Ovary (tissue), 10 donors: ENCODE measurements at places on chromosomes 4 and X. TPM values are rescaled to one million over a fixed set of nuclear protein-coding genes. Genes with fewer than 3 reads are reported as not detected.
A peak's percentile ranks its signal among the peaks of the same experiment; 100 is the strongest.

Gene HHIP
- polyA plus RNA-seq = 1.1 TPM

DNA sequence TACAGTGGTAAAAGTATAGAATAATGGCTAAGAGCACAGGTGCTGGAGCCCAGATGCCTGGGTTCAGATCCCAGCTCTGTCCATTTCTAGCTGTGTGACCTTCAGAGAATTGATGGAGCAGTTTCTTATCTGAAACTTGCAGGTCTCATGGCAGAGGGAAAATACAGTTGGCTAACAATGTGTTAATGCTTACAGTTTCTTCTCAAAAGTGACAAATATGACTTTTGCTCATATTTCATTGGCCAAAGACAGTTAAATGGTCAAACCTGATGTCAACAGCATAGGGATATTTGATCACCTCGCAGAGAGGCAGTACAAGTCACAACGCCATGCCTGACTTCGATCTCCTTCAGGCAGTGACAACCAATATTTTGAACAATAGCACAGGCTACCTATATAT lies 60.2 kb upstream of the LCORL start:
- no peak overlapping the region for H3K4me3 ChIP-seq
- DNase-seq = no peak
- H3K27me3 ChIP-seq = no peaks in the 10 kb centered on the region

DNA sequence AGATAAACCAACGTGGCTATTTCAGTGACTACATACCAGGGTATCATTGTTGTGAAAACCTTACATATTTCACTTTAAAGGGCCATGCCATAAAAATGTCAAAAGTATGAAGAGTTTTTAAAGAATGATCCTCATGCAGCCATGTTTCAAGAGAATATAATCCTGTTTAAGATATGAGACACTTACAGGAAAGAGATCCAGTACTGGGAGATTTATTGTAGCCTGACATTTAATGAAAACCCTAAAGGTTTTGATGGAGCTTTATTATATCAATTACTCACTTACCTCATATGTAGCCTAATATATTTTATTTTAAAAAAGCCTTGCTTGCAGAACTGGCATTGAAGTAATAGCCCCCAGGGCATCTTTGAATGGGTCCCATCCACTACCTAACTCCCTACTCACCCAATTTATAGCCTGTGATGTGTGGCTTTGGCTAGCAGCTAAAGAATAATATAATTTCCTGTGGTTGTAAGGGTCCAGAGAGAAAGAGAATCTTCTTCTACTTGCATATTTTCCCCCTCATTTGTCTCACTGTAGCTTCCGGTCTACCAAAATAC lies 7.7 kb upstream of the GABRG1 start:
- no peak overlapping the region for H3K27ac ChIP-seq
- no peaks in the 10 kb centered on the region for H3K27me3 ChIP-seq
- H3K4me3 ChIP-seq = no peak overlapping the region
- no peaks in the 10 kb centered on the region for H3K36me3 ChIP-seq
- no peaks in the 10 kb centered on the region for H3K4me1 ChIP-seq
- no peak for DNase-seq

DNA sequence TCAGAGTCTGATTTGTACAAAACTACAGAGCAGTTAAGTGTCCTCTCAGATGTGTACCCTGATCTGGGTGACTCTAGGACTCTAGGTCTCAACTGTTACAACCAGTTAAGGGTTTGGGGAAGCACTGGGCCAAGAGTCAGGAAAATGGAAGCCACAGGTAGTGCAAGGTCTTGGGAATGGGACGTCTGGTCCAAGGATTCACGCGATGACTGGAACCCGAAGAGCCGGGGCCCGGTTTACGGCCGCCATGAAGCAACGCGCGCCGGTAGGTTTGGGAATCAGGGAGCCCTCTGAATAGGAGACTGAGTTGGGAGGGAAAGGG lies 321 bp upstream of the HPRT1 start:
- no peaks in the 10 kb centered on the region for H3K36me3 ChIP-seq
- no peak overlapping the region for H3K27ac ChIP-seq
- no peaks in the 10 kb centered on the region for H3K27me3 ChIP-seq
- no peak for DNase-seq
- no peaks in the 10 kb centered on the region for H3K4me1 ChIP-seq

GRCh38 chrX:147180886-147181285 lies 366.3 kb upstream of the CXorf51A start:
- H3K36me3 ChIP-seq = no peaks in the 10 kb centered on the region
- H3K27me3 ChIP-seq = no peaks in the 10 kb centered on the region
- no peak for DNase-seq
- H3K4me1 ChIP-seq = no peaks in the 10 kb centered on the region

DNA sequence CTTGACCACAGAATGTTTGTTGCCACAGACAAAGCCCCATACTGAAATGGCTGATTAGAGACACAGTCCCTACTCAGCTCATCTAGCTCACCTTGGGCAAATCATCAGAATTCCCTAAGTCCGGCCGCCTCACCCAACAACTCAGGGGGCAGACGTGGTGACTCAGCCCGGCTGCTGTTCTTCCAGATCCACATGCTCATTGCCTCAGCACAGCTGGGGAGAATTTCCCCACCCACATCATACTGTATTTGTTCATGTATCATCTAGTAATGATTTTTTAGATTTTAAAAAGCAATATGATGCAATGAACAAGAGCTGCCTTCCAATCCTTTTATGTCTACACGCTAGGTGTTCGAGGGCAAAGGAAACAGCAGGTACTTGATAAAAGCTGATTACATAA lies 333.8 kb upstream of the TENM3 start:
- H3K36me3 ChIP-seq = no peaks in the 10 kb centered on the region
- DNase-seq = no peak
- H3K27me3 ChIP-seq = no peaks in the 10 kb centered on the region
- no peaks in the 10 kb centered on the region for H3K4me1 ChIP-seq
- no peak overlapping the region for H3K27ac ChIP-seq

DNA sequence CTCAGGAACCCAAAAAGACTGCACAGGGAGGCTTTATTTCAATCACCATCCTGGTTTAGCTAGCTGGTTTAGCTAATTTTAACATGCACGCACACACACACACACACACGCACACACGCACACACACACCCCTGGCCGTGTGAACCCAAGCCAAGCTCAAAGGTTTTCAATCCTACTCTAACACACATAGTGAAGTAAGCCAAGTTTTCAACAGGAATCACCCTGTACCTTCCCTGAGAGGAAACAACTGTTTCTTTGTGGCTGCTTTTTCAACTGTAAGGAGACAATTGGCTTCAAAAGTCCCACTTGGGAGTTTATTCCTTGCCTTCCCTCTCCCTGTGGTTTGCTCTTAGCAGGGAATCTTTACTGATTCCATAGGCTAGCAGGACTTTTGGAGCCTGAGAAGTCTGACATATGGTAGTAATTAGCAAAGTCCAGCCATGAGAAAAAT lies 98.9 kb upstream of the BMP3 start:
- DNase-seq = peak; percentile 20
- H3K36me3 ChIP-seq = no peaks in the 10 kb centered on the region
- no peak overlapping the region for H3K4me3 ChIP-seq
- H3K27ac ChIP-seq = no peak overlapping the region

DNA sequence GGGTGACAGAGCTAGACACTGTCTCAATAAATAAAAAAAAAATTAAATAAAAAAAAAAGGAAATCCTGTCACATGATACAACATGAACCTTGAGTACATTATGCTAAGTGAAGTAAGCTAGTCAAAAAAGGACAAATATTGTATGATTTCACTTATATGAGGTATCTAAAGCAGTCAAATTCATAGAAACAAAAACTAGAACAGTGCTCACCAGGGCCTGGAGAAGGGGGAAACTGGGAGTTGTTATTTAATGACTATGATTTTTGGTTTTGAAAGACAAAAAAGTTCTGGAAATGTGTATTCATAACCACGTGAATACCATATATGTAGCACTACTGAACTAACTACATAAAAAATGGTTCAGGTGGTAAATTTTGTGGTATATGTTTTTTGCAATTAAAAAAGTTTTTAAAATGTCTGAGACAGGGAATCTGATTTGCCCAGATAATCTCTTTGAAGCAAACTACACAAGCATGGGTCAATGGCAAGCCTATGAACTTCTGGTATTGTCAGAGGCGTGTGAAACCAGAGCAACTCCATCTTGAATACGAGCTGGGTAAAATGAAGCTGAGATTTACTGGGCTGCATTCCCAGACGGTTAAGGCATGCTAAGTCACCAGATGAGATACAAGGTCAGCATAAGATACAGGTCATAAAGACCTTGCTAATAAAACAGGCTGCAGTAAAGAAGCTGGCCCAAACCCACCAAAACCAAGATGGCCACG lies 42.3 kb downstream of the ANAPC10 start:
- no peaks in the 10 kb centered on the region for H3K27me3 ChIP-seq
- H3K4me3 ChIP-seq = no peak overlapping the region
- DNase-seq = no peak
- H3K36me3 ChIP-seq = no peaks in the 10 kb centered on the region
- H3K4me1 ChIP-seq = no peaks in the 10 kb centered on the region
- no peak overlapping the region for H3K27ac ChIP-seq

Gene CCDC158
- 0.02 TPM for polyA plus RNA-seq

DNA sequence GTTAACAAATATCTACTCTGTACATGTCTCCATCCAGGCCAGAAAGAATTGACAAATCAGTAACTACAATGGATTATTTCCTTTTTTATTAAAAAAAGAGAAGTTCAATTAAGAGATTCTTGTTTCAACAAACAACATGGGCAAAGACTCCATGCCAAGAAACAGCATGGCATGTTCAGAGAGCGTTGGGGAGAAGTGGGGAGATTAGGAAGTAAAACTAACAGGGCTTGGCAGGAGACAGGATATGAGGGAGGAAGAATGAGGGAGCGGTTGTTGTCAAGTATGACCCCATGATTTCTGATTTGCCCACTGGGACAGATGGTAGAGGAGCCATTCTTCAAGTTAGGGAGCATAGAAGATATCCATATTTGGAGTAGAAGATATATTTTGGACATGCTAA lies 128.4 kb downstream of the RNF150 start:
- no peaks in the 10 kb centered on the region for H3K27me3 ChIP-seq
- H3K36me3 ChIP-seq = no peaks in the 10 kb centered on the region
- peaks cover 9% of the 10 kb centered on the region for H3K4me1 ChIP-seq
- no peak overlapping the region for H3K4me3 ChIP-seq

- H3K27me3 ChIP-seq = no peaks in the 10 kb centered on the region
- peaks cover 2% of the 10 kb centered on the region for H3K4me1 ChIP-seq
- H3K27ac ChIP-seq = no peak overlapping the region
- no peaks in the 10 kb centered on the region for H3K36me3 ChIP-seq
- H3K4me3 ChIP-seq = no peak overlapping the region
These were observed 54.9 kb downstream of the STOX2 start for GRCh38 chr4:183960046-183960420.

DNA sequence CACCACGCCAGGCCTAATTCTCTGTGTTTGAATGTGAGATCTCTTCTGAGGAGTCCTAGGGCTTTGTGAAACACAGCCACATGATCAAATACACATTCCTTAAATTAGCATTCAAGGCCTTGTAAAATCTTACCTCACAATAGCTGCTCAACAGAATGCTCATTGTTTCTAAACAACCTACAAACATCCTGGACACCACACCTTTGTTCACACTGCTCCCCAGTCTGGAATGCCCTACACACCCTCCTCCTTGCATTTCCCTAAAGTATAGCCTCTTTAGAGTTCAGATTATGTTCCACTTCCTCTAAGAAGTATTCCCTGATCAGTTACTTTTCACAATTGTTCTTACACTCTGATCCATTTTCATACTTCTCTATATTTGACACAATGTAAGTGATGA lies 110.6 kb downstream of the AGTR2 start:
- no peaks in the 10 kb centered on the region for H3K4me1 ChIP-seq
- no peaks in the 10 kb centered on the region for H3K36me3 ChIP-seq
- DNase-seq = no peak
- no peaks in the 10 kb centered on the region for H3K27me3 ChIP-seq
